ENCODE measurements at places on chromosomes 16 and 17.

GRCh38 chr17:80843741-80844156, 147.9 kb upstream of the CHMP6 start:
- DNase-seq, result peak; percentile 20

- no peak for DNase-seq
These were observed 157.7 kb downstream of the CDH11 start for GRCh38 chr16:64964126-64964540.

- no peak for DNase-seq
These were observed 72.4 kb downstream of the PGS1 start for GRCh38 chr17:78450696-78451345.

- peak; percentile 57 for DNase-seq
These were observed 38.5 kb upstream of the MYOCD start for GRCh38 chr17:12627177-12627629.

DNA sequence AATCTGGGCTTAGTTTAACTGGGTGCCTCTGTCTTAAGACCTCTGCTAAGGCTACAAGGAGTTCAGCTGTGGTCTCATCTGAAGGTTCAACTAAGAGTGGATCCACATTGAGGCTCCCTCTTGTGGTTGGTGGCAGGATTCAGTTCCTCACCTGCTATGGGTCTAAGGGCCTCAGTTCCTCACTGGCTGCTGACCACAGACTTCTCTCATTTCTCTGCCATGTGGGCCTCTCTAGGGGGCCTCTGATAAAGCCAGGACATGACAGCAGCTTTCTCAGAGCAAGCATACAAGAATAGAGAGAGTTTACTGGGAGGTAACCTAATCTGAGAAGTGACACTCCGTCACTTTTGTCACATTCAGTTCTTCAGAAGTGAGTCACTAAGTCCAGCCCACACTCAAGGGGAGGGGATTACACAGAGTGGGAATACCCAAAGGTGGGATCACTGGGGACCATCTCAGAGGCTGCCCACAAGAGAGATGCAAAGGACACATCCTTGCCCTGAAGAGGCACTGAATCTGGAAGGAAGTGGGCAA, 19.2 kb upstream of the ABAT start:
- peak; percentile 73 for DNase-seq

DNA sequence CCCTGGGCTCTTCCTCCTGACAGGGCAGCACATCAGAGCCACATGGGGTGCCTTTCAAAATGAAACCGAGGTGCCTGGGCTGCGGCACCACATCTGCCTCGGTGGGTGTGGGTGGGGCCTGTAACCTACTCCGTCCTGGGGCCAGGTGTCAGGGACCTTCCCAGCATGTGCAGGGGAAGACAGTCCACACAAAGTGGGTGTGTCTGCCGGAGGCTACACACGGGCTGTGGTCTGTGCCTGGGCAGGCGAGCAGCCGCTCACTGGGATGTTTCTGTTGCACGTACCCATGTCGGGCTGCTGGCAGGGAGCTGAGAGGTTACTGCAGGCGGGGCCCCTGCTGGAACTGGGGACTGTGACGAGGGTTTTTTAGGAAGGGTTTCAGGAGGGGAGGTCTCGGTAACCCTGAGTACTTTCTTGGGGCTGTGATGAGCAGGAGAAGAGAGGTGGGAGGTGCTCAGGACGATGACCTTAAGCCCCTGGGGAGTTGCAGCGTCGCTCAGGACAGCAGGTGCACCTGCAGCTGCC, 351.2 kb downstream of the SEC14L1 start:
- DNase-seq, result no peak

GRCh38 chr17:5299383-5299782, 17.3 kb downstream of the RABEP1 start:
- no peak for DNase-seq

DNA sequence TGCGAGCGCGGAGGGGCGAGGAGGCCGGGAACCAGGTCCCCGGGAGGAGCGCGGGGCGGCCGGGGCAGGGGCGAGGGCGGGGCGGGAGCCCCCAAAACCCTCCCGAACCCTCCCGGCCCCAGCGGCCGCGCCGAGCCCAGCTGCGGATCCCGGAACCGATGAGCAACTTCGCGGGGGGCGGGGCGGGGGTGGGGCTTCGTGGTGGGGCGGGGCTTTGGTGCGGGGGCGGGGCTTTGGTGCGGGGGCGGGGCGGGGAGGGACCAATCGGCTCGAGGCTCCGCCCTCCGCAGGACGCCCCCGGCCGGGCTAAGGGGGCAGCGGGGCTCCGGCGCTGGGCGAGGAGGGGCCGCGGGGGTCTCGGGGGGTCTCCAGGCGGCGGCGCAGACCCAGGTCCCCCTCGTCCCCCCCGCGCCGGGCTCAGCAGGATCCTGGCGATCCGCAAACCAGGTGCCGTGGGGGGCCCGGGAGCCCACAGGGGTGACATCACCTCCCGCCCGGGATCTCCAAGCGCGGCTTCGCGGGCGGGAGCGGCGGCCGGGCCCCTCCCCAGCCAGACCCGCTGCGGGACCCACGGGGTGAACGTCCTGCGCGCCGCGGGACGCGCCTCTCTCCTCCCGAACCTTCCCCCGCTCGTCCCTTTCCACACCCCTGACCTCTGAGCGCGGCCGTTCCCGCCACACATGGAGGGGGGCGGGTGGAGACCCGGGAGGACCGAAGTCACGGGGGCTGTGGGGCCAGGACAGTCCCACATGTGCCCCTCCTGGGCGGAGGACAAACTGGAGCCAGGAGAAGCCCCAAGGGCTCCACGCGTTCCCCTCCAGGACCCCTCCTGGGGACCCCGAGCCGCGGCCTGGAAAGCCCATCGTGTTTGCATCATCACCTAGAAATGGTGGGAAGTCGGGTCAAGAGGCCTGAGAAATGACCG, at the start of gene ABR:
ABR (minus strand) TSS at position 164 of the 925 bp plus-strand sequence. CDS start 254 bp downstream, outside the sequence.
- DNase-seq, result no peak

- peak; percentile 84 for DNase-seq
These were observed 558 bp upstream of the ZFHX3 start for GRCh38 chr16:73048292-73049080.

GRCh38 chr17:7382901-7383300, 2.0 kb downstream of the TNK1 start:
- DNase-seq, result no peak

GRCh38 chr16:23863511-23864422, 28.0 kb downstream of the PRKCB start:
- DNase-seq, result peak; percentile 14

DNA sequence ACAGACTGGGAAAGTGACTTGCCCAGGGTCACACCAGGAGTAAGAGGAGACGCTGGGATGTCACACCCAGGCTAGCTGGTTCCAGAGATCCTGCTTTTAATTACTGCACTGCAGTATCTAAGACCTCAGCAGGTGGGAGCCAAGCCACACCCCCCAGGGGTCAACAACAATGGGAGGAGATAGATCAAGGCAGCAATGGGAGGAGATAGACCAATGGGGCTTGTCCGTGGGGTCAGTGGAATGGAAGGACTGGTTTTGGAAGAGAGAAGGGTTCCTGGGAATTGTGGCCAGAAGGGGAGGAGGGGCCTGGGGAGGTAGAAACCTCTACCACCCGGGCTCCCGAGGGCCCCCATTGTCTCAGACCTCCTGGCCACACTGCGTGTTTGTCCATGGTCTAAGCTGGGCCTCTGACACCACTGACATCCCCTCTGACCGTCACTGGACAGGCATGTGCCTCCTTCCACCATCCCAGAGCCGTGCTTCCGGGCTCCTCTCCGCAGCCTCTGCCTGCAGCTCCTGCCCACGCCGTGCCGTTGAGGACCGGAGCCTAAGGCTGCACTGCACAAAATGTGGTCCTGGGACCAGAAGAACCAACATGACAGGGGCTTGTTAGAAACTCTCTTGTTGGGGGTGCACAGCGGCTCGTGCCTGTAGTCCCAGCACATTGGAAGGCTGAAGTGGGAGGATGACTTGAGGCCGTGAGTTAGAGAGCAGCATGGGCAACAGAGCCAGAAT, 69.8 kb upstream of the RPH3AL start:
- DNase-seq, result no peak

DNA sequence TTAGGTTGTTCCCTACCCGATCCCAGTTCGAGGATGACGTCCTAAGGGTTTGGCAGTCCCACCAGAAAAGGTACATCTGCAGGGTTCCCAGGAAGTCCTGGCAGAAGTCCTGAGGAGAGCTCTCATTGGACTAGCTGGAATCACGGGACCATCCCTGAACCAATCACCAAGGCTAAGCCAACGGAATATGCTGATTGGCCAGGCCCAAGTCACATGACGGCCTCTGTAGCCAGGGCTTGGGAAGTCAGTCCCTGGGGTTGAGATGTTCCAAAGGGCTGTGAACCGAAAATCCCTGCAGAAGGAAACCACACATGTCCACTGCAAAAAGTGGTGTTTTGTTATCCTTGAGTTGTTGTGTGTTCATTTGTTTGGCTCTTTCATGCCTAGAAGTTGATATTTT, 68.2 kb upstream of the ZNF423 start:
- DNase-seq, result no peak

All from HepG2 (cell line).